Amniotic epithelial cell (primary cell): ENCODE measurements at places on chromosomes 3 and 15.

DNA sequence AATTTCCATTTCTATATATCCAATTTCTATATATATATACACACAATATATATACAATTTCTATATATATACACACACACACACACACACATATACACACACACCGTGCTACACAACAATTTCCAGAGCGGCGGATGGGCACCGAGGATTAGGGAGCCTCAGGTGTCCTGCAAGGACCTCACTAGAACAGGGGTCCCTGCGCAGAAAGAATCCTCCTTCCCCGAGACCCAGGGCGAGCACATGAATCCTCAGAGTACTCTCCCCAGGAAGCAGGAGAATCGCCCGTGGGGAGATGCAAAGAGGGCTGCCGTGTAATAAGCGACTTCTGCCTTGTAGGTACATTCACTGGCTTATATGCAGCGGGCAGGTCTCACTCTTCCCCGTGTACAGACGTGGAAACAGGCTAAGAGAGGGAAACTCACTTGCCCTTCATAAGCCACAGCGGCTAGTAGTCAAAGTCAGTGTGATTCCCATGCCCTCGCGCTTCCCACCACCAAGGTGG, 467 bp downstream of the PIF1 start:
- no peak for DNase-seq

GRCh38 chr3:134797741-134798451, 2.8 kb downstream of the EPHB1 start:
- DNase-seq: no peak

- DNase-seq: no peak
Observed at GRCh38 chr3:126984391-126985131, 1.6 kb downstream of the PLXNA1 start.

DNA sequence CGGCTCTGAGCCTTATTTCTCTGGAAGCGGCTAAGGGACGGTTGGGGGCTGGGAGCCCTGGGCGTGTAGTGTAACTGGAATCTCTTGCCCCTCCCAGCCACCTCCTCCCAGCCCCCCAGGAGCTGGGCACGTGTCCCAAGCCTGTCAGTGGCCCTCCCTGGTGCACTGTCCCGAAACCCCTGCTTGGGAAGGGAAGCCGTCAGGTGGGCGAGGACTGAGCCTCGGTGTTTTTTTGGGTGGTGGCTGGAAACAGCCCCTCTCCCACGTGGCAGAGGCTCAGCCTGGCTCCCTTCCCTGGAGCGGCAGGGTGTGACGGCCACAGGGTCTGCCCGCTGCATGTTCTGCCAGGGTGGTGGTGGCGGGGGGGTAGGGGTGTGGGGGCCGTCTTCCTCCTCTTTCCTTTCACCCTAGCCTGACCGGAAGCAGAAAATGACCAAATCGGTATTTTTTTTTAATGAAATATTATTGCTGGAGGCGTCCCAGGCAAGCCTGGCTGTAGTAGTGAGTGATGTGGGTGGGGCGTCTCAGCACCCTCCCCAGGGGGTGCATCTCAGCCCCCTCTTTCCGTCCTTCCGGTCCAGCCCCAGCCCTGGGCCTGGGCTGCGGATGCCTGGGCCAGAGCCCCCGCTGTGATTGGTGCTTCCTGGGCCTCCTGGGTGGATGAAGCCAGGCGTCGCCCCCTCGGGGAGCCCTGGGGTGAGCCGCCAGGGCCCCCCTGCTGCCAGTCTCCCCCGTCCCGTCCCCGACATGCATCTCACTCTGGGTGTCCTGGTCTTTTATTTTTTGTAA, 58.8 kb upstream of the GOLGA8A start:
- DNase-seq: no peak

GRCh38 chr3:189316296-189317019, 144.7 kb downstream of the TPRG1 start:
- no peak for DNase-seq
